ENCODE measurements at places on chromosomes 16 and 17. TPM values are rescaled to one million over a fixed set of nuclear protein-coding genes. Genes with fewer than 3 reads are reported as not detected.

MYH1 gene
- total RNA-seq = not detected

UMOD gene
- not detected for total RNA-seq

CFAP97D1 gene
- 0.10 TPM for total RNA-seq

PMFBP1 gene
- 0.38 TPM for total RNA-seq

FBXW10 gene
- total RNA-seq = not detected

GUCY2D gene
- not detected for total RNA-seq

TPPP3 gene
- 1.1 TPM for total RNA-seq

C16orf95 gene
- total RNA-seq = 6.5 TPM

TMEM235 gene
- 21.1 TPM for total RNA-seq

TMEM238L gene
- total RNA-seq = not detected

TBX6 gene
- 2.6 TPM for total RNA-seq

NLGN2 gene
- total RNA-seq = 54.8 TPM

KRT39 gene
- 0.15 TPM for total RNA-seq

CES5A gene
- total RNA-seq = not detected

MKS1 gene
- total RNA-seq = 27.8 TPM

SLC13A2 gene
- total RNA-seq = not detected

CRHR1 gene
- total RNA-seq = not detected

IGFALS gene
- total RNA-seq = not detected

CSH2 gene
- not detected for total RNA-seq

SRCIN1 gene
- 0.59 TPM for total RNA-seq

PIGS gene
- total RNA-seq = 53.6 TPM

ABCA6 gene
- total RNA-seq = 0.38 TPM

ARL16 gene
- total RNA-seq = 54.0 TPM

CDYL2 gene
- 26.6 TPM for total RNA-seq

FOXN1 gene
- total RNA-seq = not detected

TMIGD1 gene
- total RNA-seq = not detected

RAB26 gene
- total RNA-seq = 1.9 TPM

ADAMTS18 gene
- total RNA-seq = 0.69 TPM

Measured in endothelial cell (in vitro differentiated cells).